ENCODE measurements at places on chromosomes 6 and 20. TPM values are rescaled to one million over a fixed set of nuclear protein-coding genes. Genes with fewer than 3 reads are reported as not detected.

GRCh38 chr20:24160563-24161281 lies 172.1 kb upstream of the GGTLC1 start:
- peak; percentile 24 for DNase-seq

GRCh38 chr20:23326774-23327173 lies 23.8 kb upstream of the NXT1 start:
- DNase-seq, result no peak

GRCh38 chr6:114714836-114715507 lies 372.1 kb upstream of the HS3ST5 start:
- DNase-seq, result no peak

- no peak for DNase-seq
These were observed 15.0 kb upstream of the DSE start for GRCh38 chr6:116355796-116356195.

DNA sequence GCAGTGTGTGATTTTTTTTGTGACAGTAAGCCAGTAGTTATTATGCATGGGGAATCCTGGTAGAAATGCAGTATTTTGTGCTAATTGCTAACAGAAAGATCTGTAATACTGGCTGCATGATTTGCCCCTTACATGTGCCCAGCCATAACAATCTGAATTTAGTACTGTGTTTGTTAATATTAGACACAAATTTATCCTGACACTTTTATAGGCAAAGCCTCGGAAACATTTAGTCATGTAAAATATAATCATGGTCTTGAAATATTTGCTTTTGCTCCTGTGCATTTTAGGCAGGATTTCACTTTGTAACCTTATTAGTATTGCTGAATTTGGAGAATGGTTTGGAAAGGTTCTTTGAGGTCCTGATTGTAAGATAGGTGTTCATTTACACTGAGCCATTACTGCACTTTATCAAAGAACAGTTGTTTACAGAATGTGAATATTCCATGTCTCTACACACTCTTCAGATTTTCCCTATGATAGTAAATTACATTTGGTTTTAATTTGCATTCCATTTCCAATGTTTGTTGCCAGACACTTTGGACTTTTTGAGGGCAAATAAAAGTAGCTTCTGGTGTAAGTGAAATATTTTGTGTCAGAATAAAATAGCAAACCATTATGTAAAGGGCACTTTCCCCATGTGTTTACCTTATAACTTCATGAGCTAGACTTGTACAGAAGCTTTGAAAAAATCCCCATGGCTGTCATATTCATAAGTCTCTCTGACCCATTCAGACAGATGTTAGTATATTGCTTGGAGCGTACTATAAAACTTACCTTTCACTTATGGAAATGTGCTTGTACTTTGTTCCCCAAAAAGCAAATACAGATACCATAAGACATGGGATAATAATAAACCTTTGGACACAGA lies 349.9 kb downstream of the ARHGAP18 start:
- DNase-seq, result no peak

GRCh38 chr6:134523903-134524650 lies 206.2 kb upstream of the SGK1 start:
- no peak for DNase-seq

DNA sequence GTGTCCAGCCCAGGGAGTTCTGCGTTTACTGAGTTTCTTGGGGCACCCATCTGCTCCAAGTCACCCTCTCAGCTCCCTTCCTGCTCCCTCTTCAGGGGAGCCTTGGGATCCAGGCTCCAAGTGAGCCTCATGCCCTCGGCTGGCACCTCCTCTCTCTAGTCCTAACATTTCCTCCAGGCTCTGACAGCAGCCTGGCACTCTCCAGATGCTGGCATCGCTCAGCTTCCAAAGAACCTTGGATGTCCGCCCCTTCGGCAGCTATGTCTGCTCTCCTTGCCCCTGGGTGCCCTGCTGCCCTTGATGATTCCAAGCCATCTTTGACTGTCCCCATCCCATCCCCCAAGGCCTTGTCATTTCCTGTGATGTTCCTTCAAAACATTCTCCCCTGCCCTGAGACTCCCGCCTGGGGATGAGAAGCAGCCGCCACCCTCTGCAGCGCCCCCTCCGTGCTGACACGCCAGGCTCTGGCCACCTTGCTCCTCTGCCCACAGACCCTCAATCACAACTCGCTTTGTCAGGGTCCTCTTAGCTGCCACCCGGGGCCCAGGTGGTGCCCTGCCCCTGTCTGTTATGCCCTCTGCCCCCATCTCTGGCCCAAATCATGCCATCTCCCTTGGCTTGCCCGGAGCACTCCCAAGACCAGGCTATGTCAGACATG lies 6.6 kb upstream of the GFRA4 start:
- DNase-seq, result no peak

DNA sequence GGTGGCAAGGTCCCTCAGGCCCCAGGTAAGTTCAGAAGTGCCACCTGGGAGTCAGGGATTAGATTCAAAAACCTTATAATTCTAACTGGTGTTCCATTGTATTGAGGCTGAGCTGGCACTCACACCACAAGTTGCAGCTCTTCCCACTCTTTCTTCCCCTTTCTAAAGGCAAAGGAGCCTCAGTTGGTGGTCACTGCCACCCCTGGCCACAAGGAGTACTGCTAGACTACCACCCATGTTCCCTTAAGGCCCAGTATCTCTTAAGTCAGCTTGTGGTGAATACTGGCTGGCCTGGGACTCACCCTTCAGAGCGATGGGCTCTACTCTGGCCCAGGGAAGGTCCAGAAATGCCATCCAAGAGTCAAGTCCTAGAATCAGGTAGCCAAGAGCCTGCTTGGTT lies 421.1 kb upstream of the KHDRBS2 start:
- DNase-seq, result no peak

GRCh38 chr6:35086282-35086632 lies 54.9 kb downstream of the TCP11 start:
- DNase-seq, result no peak

DNA sequence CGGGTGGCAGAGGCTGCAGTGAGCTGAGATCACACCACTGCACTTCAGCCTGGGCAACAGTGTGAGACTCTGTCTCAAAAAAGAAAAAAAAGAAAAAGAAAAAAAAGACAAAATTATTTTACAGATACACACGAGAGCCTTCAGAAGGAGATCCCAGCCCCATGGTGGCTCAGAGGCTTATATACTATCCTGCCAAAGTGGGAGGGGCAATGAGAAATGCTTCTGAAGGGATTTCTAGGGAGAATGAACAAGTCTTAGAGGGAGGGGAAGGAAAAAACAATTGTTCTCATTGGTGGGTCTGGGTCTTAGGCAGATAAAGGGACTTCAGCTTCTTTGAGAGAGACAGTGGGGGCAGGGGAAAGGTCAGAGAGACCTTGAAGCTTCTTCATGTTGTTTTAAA lies 76.8 kb downstream of the BANF2 start:
- DNase-seq, result no peak

AGER gene
- total RNA-seq, result 3.7 TPM

SMLR1 gene
- 0.08 TPM for total RNA-seq

PBOV1 gene
- total RNA-seq, result not detected

Data from Panc1 (cell line).